Colonic mucosa (tissue), 4 donors: ENCODE measurements at places on chromosomes 11 and 22. TPM values are rescaled to one million over a fixed set of nuclear protein-coding genes. Genes with fewer than 3 reads are reported as not detected.

- H3K4me3 ChIP-seq, result no peak overlapping the region
- no peaks in the 10 kb centered on the region for H3K36me3 ChIP-seq
- no peaks in the 10 kb centered on the region for H3K27me3 ChIP-seq
These were observed 476.9 kb downstream of the MIAT start for GRCh38 chr22:27134315-27134701.

DNA sequence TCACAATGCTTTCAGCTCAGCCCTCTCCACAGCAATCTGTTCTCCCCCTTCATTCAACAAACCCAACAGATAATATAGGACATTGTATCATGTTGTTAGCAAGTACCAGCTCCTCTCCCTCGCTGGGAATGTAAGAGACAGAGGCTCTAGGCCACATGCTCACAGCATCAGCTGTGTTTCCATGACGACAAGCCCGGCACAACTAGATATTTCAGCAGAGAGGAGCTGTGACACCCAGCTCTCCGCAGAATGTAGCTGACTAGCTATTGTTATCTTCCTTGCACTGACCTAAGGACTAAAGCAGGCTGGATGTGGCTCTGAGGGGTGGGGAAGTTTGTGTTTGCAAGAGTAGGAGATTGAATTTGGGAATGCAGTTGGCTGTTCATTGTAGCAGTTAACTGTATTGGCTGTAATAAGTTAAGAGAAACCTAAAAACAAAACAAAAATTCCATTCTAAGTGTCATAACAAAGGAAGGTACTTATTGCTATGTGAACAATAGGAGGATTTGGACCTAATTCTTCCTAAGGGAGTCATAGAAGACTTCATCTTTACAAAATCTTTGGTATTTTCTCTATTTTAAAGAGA lies 28.0 kb upstream of the RRAS2 start:
- no peaks in the 10 kb centered on the region for H3K27me3 ChIP-seq
- no peak overlapping the region for H3K4me3 ChIP-seq
- no peaks in the 10 kb centered on the region for H3K4me1 ChIP-seq
- H3K36me3 ChIP-seq, result no peaks in the 10 kb centered on the region

- H3K4me3 ChIP-seq, result peak overlapping the region; percentile 85
- H3K27me3 ChIP-seq, result no peaks in the 10 kb centered on the region
- peak overlapping the region; percentile 75 for H3K27ac ChIP-seq
- H3K4me1 ChIP-seq, result no peaks in the 10 kb centered on the region
- DNase-seq, result no peak
These were observed 933 bp upstream of the DLAT start for GRCh38 chr11:112024178-112024772.

GRCh38 chr11:84345027-84345426 lies 1058.9 kb upstream of the CCDC90B start:
- H3K4me3 ChIP-seq, result no peak overlapping the region
- H3K4me1 ChIP-seq, result no peaks in the 10 kb centered on the region
- DNase-seq, result no peak
- H3K27ac ChIP-seq, result no peak overlapping the region
- H3K36me3 ChIP-seq, result no peaks in the 10 kb centered on the region
- no peaks in the 10 kb centered on the region for H3K27me3 ChIP-seq

The RAC2 gene
- total RNA-seq, result 27.6 TPM

The NCAM1 gene
- 10.7 TPM for total RNA-seq
